ENCODE measurements at places on chromosomes 6 and 20. TPM values are rescaled to one million over a fixed set of nuclear protein-coding genes. Genes with fewer than 3 reads are reported as not detected.

Gene PAX1
- polyA plus RNA-seq = 0.12 TPM

Gene MDFI
- polyA plus RNA-seq = 57.2 TPM

Gene LAMP5
- 0.01 TPM for polyA plus RNA-seq

Gene CD24
- 1,138 TPM for polyA plus RNA-seq

Gene LY6G6D
- 1.3 TPM for polyA plus RNA-seq

Gene LY6G5C
- polyA plus RNA-seq = 1.1 TPM

Measured in esophagus (tissue), 2 donors.